Astrocyte of the spinal cord (primary cell): ENCODE measurements at places on chromosomes 13 and 19.

DNA sequence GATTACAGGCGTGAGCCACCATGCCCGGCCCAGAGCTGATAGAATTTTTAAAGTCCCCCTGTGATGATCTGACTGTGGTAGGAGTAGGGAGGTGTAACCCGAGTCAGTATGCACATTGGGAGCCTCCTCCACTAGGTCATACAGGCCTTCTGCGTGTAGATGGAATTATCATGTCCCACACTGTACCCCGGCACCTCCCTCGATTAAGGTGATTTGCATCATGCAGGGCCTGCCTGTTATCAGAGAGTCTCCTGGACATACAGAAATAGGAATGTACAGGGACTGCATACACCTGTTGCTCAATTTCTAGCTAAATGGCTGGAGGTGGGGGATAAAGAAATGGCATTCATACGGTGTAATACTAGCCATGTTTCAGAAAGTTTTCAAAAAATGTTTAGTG, 922 bp upstream of the ERVK3-1 start:
- DNase-seq: no peak

GRCh38 chr13:40024967-40025714, 369.7 kb downstream of the COG6 start:
- no peak for DNase-seq

DNA sequence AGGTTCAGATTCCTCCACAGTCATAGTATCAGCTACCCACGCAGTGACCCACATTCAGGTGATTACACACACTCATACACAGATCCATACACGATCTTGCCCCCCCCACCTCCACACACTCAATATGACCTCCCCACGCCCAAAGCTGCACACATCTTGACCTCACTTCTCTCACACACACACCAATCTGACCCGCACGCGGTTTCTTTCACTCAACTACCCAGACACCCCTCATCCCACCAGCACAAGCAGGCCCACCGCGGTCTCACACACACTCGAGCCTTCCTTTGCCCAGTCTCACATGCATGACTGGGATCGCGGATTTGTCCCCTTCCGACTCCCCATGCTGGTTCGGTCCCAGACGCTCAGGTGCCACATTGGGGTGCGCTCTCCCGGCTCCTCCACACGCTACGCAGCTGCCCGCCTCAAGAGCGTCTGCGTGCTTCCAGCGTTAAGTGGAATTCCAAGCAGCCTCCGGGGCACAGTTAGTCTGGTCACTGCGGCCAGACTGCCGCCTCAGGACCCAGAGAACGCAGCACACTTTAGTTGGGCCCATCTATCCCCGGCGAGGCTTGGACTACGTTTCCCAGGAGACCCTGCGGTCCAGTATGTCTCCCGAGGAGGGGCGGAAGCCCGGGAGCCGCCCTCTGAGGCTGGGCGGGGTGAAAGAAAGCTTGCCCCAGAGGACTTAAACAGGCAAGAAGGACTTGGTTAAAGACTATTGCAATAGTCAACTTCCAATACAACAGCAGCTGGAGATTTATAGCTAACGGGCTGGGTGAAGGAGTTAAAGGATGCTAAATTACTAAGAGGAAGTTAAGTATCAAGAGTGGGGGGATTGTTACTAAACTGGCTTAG, 746 bp upstream of the ZNF345 start:
- DNase-seq: peak; percentile 94

- no peak for DNase-seq
Measured at GRCh38 chr19:28610731-28611130, 602.2 kb downstream of the UQCRFS1 start.

DNA sequence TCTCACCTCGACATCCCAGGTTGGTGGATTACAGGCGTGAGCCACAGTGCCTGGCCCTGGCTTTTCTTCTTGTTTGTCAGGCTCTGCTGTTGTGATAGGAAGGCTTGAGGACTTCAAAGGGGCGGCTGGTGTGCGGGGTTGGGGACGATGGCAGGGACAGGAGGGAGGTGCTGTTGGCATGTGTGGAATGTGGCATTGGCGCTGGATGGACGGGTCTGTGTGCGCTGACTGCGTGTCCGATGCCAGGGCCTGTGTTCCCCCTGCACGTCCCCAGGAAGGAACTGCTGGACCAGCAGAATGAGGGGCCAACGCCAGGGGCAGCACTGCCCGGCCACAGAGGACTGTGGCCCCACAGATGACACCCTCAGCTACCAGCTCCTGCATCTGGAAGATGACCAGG, 12.7 kb upstream of the PTBP1 start:
- no peak for DNase-seq

- DNase-seq: no peak
Measured at GRCh38 chr13:36051082-36051481, 80.1 kb downstream of the DCLK1 start.

DNA sequence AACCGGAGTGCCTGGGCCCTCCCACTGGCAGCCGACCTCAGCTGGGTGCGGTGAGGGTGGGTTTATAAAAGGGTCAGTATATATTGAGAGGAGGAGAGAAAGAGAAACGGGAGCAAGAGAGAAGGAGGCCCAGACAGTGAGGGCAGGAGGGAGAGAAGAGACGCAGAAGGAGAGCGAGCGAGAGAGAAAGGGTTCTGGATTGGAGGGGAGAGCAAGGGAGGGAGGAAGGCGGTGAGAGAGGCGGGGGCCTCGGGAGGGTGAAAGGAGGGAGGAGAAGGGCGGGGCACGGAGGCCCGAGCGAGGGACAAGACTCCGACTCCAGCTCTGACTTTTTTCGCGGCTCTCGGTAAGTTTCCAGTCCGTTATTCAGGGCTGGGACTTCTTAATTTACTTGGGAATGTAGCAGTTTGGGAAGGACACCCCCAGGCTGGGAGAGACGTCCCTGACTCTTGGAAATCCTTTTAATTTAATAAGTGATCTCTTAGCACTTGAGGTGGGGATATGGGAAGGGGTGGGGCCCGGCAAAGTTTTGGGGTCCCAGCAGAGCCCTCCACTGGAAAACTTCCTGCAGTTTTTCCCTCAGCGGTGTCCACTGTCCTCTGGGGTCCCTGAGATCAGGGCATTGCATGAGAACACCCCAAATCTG, at the start of gene EMP3:
EMP3 (plus strand) TSS at position 288 of the 646 bp plus-strand sequence. CDS start 1,293 bp downstream, outside the sequence.
- peak; percentile 94 for DNase-seq

DNA sequence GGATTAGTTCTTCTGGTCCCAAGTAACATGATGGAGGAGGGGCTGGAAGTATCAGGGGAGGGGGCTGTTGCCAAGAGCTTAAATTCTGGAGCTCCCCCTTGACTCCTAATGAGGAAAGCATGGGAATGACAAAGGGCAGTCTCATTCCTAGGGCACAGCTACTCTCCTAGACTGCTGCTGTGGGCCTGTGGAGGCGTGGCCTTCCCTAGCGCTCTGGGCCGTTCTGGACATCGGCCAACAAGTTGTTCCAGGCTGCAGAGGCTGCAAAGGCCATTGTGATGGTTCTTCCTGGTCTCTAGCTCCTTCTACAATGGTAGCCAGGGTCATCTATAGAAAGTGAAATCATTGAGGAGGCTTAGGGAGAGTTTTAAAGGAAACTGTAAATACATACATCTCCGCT, 916.6 kb downstream of the DIAPH3 start:
- DNase-seq: no peak

- no peak for DNase-seq
Measured at GRCh38 chr19:1396019-1396767, 5.1 kb downstream of the GAMT start.

DNA sequence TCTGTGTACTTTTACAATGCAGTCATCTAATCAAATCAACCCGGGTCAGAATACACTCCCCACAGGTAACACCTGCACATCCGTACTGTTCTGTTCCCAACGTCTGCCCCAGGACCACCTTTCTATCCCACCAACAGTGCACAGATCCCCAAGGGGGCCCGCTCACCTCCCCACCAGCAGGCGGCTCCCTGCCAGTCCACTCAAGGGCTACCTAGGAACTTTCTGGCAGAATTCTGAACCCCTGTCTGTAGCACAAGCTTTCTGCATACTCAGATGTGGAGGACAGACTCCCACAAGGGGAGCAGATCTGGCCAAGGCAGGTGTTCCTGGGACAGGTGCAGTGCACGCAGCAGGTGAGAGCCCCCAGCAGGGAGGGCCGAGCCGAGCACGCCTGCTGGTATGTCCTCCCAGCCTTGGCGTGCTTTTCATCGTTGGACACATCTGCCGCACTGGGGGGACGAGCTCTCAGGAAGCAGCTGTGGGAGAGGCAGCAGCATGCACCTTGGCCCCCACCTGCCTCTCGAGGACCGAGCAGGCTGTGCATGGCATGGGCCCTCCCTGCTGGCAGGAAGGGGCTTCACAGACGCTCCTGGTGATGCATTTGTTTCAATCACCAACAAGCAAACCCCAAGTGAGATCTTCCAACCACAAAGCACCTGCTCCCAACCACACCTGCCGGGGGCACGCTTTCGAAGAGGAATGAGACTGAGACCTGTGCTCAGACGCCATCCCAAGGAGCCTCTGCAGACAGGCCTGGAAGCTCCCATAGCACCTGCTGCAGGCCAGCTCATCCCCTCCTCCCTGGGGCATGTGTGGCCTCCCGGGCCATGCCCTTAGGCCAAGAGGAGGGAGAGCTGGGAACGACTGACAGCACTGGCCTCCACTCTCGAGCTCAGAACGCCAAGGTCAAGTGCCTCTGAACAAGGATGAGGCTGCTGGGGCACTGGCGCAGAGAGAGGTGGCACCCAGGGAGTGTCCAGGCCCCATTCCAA, 35.9 kb downstream of the RAB20 start:
- DNase-seq: no peak

DNA sequence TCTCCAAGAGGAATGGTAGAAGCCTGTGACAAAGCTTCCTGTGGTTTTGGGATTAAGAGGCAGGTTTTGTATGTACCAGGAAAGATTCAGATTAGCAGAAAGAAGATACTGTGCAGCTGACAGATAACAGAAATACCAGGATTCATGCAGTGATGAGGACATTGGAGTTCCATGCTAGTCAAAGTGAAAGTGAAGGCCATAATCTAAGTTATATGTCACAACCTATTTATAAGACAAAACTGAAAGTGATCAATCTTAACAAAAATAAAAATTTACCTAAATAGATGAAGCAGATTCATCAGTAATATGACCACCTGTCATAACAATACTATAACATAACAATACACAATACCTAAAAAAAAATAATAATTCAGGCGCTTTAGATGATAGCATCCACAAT, 1305.2 kb upstream of the PCDH9 start:
- no peak for DNase-seq

DNA sequence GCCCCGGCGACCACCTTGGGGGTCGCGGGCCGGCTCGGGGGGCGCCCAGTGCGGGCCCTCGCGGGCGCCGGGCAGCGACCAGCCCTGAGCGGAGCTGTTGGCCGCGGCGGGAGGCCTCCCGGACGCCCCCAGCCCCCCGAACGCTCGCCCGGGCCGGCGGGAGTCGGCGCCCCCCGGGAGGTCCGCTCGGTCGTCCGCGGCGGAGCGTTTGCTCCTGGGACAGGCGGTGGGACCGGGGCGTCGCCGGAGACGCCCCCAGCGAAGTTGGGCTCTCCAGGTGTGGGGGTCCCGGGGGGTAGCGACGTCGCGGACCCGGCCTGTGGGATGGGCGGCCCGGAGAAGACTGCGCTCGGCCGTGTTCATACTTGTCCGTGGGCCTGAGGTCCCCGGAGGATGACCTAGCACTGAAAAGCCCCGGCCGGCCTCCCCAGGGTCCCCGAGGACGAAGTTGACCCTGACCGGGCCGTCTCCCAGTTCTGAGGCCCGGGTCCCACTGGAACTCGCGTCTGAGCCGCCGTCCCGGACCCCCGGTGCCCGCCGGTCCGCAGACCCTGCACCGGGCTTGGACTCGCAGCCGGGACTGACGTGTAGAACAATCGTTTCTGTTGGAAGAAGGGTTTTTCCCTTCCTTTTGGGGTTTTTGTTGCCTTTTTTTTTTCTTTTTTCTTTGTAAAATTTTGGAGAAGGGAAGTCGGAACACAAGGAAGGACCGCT, 729 bp downstream of the STK11 start:
- no peak for DNase-seq
